ENCODE measurements at places on chromosomes 11 and 22.
A peak's percentile ranks its signal among the peaks of the same experiment; 100 is the strongest.

GRCh38 chr11:75986966-75987365 is 172.0 kb downstream of the UVRAG start:
- DNase-seq, result no peak

DNA sequence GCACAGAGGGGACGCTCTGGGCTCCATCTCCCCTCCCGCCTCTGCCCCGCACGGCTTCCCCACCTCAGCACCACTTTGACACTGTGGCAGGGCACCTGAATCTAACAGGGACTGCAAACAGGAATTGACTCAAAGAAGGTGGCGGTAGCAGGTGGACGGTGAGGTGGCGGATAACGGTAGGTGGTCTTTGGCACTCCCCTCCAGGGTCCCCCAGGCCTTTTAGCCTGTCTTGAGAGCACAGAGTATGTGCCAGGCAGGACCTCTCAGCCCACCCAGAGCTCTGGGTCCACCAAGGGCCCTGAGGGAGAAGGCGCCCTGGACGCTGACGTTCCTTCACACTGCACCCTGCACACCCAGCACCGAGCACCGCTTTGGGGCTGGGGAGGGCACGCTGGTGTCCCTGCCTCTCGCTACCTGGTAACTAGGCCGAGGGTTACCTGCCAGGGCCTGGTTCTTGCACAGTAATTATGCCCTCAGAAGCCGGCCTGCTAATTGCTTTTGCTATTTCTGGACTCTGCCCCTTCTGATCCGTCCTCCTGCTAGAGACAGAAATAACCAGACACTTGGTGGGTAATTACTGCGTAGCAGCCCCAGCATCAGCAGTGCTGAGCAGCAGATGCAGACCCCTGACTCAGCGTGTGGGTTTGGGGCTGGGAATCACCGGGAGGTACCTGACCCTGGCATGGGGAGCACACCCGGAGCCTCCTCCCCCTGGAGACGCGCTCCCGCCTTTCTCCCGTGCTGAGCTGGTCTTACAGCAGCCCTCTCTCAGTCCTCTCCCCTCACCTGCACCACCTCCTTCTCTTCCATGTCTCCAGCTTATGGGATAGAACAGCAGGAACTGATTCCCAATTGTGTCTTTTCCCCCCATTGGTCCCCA is 103.3 kb upstream of the B3GAT1 start:
- no peak for DNase-seq

DNA sequence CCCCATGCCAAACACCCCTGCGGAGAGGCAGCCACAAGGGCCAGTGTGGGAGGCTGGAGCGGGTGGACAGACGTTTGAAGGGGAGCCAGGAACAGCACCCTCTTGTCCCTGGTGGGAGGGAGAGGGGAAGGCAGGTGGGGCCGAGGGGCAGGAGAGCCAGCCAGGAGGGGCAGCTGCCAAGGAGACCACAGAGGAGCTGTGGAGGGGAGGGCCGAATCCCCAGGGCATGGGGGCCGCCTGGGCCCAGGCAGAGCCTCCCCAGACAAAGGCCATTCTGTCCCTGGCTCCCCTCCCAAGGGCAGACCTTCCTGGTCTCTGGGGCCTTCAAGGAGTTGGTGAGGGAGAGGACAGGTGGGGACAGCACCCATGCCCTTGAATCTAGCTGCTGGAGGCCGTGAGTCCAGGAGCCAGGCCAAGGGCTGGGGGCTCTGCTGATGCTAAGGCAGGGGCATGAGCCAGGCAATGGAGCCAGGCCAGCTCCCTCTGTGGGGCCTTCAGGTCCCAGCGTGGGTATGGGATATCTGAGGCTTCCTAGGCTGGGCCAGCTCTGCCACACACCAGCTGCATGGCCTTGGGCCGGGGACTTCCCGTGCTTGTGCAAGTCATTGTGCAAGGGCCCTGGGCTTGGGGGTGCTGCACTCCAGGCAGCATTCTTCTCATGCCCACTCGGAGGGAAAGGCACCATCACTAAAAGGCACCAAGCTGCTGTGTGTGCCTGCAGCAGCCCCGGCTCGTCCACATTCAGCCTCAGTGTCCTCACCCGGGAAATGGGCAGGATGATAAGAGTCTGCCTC is 11.4 kb downstream of the EMID1 start:
- no peak for DNase-seq

DNA sequence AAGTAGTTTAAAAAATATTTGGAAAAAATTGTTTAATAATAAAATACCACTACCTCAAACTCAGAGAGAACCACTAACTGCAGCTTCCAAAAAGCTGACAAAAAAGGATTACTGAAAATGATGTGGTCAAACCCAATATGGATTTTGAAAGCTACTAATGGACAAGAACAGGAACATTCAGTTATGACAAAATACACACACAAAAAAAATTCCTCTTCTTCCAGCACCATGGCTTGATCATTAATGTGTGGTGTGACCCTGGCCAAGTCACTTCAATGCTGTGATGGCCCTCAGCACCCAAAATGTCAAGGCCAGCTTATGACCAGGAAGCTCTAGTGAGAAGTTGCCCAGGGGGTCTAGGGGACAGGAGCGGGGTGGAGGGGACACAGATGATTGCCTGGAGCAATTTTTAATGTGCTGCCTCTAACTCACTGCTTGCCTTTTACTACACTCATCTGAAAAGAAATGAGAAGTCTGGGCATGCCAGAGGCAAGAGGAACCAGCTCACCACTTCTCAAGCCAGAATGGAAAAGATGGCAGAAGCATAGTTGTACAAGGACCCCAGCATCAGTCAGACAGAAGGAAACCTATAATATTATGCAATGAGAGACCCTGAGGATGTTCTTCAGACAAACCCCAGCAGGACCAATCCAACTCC is 2.2 kb downstream of the SMCO4 start:
- no peak for DNase-seq

DNA sequence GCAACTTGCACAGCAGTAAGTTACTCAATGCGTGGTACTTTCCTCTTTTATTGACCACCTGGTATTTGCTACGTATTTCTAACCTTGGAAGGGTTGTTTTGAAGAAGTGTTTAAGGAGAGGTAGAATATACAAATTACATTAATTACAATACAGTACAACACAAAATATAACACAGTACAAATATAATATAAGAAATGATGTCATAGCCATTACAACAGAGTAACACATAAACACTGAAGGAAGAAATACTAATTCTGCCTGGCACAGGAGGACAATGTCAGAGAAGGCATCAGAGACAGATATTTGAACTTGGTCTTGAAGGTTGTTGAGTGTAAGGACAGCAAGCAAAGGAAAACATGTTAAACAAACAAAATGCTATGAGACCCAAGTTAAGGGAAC is 25.6 kb downstream of the PAK1 start:
- no peak for DNase-seq

DNA sequence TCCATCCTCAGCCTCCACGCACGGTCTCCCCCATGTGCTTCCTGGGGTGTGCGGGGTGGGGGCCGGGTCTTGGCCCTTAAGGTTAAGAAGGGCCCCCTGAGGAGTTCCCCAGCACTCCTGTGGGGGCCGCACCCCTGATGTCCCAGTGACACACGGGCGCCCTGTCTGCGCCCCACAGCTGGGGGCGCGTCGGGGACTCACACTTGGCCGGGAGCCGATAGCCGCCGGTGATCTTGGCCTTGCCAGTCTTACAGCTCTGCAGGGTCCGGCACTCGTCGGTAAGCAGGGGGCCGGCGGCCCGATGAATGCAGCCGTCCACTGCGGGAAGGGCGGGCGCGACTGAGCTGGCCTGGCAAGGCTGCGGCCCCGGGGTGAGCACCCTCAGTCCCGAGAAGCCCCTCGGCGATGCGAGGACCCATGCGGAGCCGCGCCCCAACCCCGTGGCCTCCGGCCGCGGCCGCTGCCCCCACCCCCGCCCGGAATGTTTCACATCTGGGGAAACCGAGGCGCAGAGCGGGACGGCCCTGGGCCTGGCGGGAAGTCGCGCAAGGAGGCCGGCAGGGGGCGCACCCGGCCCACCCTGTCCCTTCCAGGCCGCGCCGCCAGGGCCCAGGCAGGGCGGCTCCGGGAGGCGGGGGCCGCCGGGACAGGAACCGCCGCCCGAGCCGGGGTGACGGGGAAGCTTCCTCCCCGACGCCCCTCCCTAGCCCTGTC is 13.9 kb downstream of the OTUB1 start:
- DNase-seq, result peak; percentile 44

- DNase-seq, result no peak
Observed at GRCh38 chr22:26466196-26466595, 17.4 kb downstream of the HPS4 start.

DNA sequence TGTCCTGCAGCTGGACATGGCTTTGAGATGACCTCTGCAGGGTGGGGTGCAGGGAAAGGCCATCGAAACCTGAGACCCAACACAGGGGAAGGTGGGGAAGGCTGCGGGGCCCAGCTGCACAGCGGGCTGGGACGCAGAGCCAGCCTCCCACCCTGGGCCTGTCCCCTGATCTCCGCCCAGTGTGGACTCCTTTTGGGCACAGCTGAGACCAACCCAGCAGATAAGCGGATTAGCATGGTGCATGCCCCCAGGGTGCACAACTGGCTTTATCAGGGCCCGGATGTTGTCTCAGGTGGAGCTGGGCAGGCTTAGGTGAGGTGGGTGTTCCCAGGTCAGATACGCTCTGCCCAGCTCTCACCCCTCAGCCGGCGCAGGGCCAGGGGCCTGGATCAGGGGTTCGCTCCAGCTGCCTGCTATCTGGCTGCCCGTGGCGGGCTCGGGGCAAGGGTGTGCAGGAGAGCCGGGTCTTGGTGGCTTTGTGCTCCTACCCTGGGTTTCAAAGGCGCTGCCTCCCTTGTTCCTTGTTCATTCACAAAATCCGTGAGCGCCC is 28.1 kb upstream of the MUC5AC start:
- no peak for DNase-seq

- DNase-seq, result no peak
Observed at GRCh38 chr11:76793391-76794291, 10.5 kb downstream of the TSKU start.

DNA sequence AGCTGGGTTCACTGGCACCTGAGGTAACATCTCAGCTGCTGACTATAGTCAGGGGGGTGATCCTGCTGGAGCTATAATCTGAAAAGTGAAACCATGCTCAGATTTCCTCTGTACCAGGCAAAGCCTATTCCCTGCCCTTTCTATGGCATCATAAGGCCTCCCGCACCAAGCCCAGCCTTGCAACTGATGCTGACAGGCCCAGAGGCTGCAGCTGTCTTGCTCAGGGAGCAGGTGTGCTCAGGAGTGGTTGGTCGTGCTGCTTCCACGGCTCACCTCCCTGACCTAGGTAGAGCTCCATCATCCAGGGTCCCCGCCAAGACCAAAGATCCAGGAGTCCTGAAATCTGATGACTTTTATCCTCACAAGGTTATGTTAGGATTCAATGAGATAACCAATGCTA is 121.7 kb downstream of the FEZ1 start:
- DNase-seq, result no peak

GRCh38 chr22:18121954-18122554 is 11.4 kb downstream of the TUBA8 start:
- no peak for DNase-seq

DNA sequence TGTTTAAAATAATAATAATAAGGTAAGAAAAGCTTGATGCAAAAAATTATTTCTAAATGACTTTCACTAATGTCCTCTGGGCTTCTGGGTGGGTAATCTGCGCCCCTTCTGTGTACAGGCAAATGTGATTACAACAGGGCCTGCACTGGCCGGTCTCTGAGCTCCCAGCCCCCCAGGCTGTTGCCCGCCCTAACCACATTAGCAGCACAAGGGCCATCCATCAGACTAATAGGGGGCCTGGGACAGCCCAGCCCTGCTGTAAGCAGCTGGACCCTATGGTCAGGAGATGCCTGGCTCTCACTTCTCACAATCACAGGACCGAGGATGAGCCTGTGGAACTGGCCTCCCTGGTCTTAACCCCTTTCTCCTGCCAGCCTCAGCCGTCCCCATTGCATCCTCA is 388.4 kb downstream of the BUD13 start:
- DNase-seq, result no peak

GRCh38 chr22:42800451-42801251 is 56.4 kb downstream of the ARFGAP3 start:
- no peak for DNase-seq
